ENCODE measurements at places on chromosomes 3 and 15.

- DNase-seq = no peak
These were observed 115.5 kb upstream of the NECTIN3 start for GRCh38 chr3:110956081-110956480.

DNA sequence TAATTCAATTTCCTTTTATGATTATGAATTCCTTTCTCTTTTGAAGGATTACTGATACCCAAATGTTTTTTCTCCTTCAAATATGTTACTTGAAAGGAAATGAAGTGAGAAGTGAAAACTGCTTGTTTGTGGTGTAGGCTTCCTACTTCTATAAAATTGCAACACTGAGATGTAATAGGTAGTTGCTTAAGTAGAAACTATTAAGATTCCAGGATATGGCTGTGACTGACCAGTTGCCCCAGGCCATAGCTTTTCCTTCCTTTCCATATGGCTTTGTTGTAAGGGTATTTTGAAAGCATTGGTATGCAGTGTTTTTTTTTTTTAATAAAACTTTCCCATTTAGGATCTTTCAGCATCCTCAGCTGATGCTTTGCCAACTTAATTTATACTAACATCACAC is 28.5 kb downstream of the DNAJC13 start:
- DNase-seq = no peak

DNA sequence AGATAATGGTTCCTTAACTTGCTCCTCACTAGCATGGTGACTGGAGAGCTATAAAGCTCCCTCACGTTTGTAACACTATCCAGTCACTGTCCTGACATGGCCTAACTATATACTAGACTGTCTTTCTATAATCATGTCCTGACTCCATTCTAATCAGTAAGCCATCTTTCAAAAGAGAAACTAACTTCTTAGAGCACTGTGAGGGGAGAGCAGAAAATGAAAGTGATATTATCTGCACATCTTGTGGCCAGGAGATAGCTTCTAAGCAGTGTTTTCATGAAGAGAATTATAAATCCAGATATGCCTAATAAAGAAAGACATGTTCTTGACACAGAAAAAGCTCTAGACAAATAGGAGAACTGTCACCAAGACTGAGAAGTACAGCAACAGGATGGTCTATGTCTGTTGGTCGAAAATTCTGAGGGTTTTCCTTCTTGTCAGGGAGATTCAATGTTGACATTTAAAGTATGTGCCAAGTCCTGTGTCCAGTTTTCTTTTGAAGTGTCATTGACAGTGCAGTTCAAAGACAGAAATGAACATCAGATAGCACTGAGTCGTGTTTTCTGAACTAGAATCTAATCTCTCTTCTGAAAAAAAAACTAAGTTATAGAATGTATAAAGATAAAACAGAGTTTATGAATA is 230.6 kb upstream of the PEX5L start:
- no peak for DNase-seq

DNA sequence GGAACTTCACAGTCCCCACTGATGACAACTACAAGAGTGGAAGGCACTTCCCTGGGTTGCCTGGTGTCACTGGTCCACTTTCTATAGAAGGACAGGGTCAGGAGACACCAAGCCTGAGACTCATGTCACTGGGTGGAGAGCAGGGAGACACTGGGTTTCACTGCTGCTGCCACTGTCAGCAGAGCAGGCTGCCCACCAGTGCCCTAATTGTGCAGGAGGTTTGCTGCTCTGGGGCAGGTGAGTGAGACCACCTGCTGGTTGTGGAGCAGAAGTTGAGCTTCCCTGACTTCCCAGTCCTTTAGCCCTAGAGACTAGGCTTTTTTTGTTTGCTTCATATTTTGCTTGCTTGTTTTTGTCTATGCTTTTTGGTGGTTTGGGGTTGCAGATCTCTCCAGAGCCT is 528.4 kb upstream of the RGMA start:
- DNase-seq = no peak

- no peak for DNase-seq
These were observed 207.2 kb upstream of the TPM1 start for GRCh38 chr15:62835351-62835750.

GRCh38 chr3:69970827-69971226 is 28.7 kb upstream of the SAMMSON start:
- no peak for DNase-seq

DNA sequence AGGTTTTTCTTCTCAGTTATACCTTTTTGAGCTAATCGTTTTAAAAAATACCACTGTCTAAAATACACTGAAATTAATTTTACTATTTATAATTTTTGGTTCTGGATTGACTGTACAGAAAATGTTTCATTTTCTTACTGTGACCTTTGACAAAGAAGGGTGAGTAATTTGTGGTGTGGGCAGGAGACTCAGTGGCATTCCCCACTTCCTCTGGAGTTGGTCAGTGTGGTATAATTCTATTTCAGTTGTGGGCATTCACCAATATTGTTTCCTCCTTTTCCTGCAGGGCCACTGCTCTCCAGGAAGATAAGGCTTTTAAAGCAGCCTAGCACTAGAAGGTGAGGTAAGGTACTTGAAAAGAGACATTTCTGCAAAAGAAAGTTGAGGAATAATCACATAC is 6.5 kb downstream of the DAG1 start:
- no peak for DNase-seq

DNA sequence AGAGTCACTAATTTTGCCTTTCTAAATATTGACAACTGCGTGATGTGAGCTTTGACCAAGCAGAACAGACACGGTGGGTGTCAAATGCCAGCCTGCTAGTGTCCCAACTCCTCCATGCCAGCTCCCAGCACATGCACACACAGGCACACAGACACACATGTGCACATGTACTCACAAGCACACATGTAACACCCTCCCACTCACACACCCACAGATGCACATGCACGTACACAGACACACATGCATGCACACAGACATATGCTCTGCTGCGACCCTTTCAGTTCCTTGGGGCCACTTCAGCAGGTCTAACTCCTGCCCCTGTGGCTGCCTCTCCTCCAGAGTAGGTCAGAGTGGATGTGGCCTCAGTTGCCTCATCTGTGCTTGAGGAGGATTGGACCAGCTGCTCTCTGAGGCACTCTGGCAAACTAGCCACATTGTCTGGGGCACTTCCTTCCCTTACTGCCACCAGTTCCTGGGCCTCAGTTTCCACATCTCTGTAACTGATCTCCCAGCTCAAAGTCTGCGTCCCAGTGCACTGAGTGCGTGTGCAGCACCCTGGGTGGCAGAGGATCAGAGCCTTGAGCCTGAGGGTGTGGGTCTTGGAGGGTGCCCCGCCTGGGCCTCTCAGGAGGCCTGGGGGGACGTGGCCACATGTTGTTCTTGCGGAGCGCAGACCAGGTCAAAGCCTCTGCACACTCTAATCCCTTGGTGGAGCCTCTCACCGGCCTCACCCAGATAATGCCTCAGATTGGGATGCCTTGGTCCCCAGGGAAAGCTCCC is 55.0 kb upstream of the PRR23E start:
- no peak for DNase-seq

DNA sequence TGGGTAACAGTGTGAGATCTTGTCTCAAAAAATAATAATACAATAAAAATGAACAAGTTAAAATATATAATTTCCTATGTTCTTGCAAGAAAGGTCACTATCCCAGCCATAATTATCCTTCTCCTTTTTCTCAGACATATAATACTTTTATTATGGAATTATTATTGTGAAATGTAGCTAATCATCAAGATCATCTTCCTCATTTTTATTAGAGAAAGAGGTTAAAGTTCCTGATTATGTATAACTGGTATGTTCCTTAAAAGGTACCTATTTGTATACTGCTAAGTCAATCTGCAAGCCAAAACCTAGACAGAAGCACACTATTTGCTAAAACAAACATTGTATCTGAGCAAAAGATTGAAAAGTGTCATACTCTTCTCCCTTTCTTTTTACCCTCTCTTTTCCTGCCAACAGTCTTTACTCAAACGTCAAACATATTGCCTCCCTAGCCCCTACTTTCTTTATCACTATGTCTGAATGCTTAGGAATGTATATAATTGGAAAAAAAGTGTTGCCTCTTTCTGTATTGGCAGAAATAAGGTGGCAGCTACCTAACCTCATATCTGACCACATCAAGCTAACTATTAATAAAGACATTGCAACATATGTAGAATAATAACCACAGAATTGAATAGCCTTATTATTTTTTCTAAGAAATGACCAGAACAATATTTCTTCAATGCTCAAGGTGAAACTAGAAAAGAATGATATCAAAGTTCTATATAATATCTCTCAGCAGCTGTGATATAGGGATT is 18.5 kb downstream of the SEC11A start:
- no peak for DNase-seq

- no peak for DNase-seq
These were observed 11.5 kb upstream of the TSEN2 start for GRCh38 chr3:12472796-12473195.

DNA sequence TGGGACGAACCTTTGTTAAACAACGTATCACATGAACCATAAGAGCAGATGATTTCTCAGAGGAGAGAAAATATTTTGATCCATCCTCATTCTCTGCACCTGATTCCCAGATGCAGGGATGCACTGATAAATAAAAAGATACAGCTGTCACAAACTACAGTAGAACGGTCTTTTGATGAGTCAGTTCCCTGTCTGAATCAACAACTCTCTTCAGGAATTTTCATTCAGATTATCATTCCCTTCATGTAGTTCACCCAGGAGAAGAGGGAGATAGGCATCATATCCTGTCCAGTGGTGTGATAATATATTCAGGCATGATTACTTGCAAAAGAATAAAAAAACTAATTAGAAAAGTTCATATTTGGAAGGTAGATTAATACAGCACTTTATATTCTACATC is 521.5 kb downstream of the PYDC2 start:
- no peak for DNase-seq

- no peak for DNase-seq
These were observed 267.3 kb downstream of the SHQ1 start for GRCh38 chr3:72580900-72581299.

- DNase-seq = no peak
These were observed 350.9 kb downstream of the ZIC1 start for GRCh38 chr3:147760085-147760484.

DNA sequence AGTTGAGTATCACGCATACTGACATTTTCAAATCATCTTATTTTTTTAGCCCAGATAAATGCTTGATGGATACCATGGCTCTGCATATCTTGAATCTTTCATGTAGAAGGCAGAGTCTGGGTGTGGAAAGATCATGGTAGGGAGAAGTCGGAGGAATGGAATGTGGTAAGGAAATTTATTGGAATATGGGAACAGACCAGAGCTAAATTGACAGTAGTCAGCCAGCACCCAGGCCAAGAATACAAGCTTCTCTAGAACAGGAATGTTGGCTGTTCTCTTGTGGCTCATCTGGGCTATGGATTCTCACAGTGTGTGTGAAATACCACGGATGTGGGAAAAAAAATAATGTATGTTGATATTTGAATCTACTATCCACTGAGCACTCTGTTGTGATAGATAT is 305.7 kb upstream of the COL8A1 start:
- DNase-seq = no peak

- DNase-seq = no peak
These were observed 300.2 kb upstream of the TRIM42 start for GRCh38 chr3:140377644-140378043.

DNA sequence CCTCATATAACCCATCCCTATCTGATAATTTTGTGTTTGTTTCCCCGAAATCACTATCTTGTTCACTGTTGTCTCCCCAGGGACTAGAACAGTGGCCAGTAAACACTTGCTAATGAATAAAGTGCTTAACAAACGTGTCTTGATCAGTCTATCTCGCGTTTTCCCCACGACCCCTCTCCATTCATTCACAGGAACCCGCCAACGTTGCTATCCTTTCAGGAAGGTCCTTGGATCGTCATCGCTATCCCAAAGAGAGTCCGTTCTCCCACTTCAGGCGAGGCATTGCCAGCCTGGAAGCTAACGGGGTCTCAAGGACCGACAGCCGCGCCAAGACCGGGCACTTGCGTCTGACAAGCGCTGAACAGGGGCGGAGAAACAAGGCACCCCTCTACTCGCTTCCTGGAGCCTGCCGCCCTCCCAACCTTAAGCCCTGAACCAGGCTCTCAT is 344 bp downstream of the LINS1 start:
- no peak for DNase-seq

- no peak for DNase-seq
These were observed 6.0 kb upstream of the TM2D3 start for GRCh38 chr15:101657968-101658784.

DNA sequence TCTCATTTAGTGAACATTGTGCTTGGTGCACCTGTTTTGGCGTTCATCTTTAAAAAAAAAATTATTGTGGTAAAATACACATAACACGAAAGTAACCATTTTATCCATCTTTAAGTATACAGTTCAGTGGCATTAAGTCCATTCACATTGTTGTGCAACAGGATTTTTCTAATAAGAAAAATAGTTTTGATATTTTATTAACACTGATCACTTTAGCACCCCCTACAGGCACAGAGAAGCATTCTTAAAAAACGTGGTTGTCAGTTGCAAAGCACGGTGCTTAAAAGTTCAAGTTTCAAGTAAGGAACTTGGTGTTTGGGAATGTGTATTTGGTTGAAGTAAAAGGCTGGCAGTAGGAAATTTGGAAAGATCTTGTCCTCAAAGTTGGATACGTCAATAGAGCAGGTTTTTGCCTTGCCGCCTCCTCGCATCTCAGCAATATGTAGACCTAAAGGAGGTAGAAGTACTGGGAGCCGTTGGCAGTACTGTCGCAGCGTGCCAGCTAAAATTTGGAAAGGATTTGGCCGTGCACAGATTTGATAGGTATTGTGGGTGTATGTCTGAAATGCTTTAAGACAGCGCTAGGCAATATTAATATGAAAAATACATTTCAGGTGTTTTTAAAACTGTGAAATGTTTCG is 110.4 kb downstream of the LRRC28 start:
- DNase-seq = no peak

DNA sequence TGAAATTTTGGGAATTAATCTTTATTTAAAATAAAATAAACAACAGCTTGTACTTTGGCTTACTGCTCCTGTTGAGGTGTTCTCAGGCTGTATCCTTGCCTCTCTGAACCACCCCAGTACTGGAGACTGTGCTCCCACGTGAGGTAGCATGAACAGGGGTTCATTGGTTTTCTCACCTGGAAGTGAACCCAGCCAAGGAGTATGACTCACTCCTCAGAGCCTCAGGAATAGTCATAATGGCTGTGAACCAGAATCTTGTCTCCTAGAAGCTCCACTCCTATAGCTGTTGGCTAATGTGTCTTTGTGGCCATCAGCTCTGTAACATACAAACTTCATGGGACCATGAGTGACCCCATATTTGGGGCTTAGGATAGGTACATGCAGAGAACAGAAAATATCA is 122.5 kb upstream of the ST8SIA2 start:
- DNase-seq = no peak

GRCh38 chr3:168213920-168214319 is 118.2 kb upstream of the GOLIM4 start:
- no peak for DNase-seq

DNA sequence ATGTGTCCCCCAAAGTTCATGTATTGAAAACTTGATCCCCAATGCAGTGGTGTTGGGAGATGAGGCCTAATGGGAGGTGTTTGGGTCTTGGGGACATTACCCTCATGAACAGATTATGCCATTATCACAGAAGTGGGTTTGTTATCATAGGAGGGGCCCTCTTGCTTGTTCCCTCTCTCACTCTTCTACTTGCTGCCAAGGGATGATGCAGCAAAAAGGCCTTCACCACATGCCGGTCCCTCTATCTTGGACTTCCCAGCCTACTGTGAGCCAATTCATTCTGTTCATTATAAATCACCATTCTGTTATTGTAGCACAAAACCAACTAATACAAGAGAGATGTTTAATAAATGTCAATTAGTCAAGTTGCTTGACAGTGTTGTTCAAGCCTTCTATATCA is 47.2 kb downstream of the FAM227B start:
- DNase-seq = no peak
